ENCODE measurements at places on chromosomes 11 and 22.

GRCh38 chr11:4018641-4019040, 76.0 kb upstream of the RRM1 start:
- no peak for DNase-seq

- DNase-seq: no peak
Measured at GRCh38 chr22:32951807-32952153, 106.4 kb downstream of the SYN3 start.

GRCh38 chr11:79413268-79413667, 27.6 kb downstream of the TENM4 start:
- DNase-seq: no peak

GRCh38 chr22:20093418-20094196, 13.6 kb downstream of the DGCR8 start:
- DNase-seq: no peak

GRCh38 chr22:20863366-20863765, 4.6 kb downstream of the SNAP29 start:
- DNase-seq: peak; percentile 9

DNA sequence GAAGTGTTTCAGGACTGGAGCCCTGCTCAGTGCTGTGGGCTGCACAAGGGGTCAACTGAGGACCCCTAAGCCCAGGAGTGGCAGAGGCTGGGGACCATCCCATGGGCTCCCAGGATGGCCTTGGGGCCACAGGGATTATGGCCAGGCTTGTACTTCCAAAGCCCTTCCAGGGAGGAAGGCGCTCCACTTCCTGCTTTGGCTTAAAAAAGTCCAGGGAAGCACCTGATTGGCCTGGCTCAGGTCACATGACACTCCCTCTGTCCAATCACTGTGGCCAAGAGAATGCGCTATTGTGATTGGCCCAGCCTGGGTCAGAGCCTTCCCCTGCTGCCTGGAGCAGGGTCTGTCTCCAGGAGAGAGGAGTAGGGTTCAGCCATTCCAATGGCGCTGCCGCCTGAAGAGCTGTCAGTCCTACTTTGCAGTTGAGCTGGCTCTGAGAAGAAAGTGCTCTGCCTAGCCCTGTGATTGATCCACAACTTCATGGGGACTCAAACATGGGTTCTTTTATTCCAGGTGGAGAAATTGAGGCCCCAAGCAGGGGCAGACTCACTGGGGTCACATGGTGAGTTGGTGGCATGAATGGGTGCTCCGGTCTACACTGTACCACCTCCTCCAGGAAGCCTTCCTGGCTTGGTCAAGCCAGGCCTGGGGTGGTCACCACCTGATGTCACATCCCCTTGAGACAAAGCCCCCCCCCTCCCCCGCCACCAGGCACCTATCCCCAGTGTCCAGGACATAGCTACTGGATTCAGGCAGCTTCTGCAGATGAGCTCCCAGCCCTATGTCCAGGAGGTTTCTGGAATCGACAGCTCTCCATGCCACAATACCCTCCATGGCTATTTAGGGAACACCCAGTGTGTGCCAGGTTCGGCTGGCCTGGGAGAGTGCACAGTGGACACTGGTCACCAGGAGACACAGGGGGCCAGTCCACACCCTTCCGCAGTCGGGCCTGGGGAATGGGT, 48.2 kb downstream of the RTN4R start:
- no peak for DNase-seq

DNA sequence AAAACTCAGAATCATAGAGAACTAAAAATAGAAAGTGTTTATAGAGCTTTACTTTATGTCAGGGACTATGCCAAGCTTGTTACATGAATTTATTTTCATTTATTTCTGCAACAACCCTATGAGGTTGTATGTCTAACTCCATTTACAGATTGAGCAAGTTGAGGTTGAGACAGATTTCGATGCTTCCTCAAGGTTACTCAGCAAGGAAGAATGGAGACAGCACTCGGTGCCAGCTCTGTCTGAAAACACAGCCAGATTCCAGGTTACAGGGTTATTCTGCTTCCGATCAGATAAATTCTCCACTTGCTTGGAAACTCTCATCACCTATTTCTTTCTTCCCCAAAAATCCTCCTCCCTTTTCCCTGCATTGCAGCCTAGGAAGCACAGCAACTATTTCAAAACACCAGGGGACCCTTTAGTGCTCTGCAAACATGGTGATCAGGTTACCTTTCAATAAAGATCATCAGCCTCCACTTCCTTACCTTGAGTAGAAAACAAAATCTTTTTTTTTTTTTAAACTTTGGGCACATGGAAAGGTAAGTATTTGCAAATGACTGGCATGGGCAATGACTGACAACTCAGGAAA, 7.0 kb downstream of the MMP3 start:
- DNase-seq: no peak

- no peak for DNase-seq
Measured at GRCh38 chr11:68037411-68038225, 1.2 kb upstream of the TCIRG1 start.

DNA sequence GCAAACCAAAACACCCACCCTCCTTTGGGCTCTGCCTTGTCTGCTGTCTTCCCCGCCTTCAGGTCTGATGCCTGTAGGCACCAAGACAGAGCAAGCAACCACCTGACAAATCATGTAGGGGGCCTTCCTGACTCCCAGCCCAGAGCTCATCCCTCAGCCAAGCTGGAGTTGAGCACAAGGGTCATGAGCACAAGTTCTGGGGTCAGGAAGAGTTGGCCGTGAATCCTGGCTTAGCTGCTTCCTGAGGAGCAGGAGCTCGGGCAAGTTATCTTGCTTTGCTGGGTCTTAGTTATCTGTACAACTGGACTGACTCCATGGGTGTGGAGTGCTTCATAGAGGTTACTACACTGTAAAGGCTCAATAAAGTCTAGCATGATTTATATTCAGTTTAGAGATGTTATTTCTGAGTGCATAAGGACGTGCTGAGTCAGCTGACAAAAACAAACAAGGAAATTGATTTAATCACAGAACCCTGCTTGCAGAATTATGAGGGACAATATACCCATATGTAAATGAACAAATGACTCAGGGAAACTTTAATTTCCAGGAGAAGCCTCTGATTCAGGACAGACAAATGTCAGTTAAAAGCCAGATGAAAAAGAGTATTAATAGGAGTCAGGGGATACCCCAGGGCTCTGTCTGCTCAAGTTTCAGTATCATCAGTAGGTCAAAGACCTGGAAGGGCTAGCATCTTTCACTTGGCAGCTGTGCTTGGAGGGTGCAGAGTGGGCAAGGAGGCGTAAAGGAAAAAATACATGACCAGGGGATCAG, 15.0 kb upstream of the APOA1 start:
- no peak for DNase-seq

DNA sequence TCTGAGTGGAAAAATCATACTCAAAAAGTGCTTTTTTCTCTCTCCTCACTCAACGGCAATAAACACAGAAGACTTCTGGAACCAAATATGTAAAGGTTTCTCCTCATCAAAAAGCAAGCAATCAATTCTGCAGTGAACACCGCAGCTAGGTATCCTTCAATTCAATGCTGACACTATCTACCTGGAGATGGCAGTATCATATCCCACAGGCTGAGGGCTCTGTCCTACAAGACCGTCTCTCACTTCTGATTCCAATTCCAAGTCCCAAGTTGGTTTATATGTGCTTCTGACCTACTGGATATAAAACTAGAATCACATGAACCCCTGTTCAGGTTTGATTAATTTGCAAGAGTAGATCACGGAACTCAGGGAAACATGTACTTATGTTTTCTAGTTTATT, 59.7 kb upstream of the LUZP2 start:
- DNase-seq: no peak

DNA sequence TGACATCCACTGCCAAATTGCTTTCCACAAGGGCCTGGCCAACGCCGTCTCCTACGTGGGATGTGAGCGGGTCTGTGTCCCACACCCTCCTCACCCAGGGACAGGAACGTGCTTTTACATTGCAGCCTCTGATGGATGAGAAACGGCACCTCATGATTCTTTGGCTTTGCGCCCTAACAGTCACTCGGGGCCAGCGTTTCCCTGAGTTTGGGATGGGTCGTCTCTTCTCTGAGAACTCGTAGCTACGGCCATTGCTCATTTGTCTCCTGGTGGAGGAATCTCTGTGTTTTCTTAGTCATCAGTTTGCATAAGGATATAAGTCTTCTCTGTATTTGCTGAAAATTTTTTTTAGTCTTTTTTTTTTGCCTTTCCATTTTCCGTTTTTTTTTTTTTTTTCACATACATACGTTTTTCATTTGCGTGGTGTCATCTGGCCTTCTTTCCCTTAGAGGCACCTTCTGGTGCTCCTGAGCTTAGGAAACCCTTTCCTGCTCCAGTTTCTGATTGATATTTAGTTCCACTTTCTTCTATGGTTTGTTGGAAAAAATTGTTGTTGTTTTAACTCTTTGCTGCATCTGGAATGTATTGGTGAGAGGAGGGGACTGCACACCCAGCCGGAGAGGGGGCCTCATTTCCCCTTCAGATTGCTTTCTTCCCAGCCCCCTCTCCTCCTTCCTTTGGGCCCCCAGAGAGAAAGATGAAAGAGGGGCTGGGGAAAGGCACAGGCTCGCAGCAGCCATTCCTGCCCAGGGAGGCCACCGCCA, 12.0 kb downstream of the TNNT3 start:
- DNase-seq: peak; percentile 46

DNA sequence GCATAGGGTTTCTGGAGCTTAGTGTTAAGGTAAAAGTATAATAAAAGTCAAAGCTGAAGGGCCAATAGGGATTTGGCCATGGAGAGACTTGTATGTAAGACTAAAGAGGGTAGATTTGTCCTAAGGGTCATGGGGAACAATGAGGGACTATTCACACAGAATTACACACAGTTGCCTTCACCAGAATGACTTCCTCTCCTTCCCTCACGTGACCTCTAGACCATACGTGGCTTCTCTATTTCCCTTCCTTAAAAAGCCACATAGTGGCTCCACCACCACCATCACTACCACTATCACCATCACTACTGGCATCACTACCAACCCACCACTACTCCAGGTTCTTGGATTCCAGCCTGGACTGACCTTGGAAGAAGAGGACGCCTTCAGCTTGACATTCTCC, 2.8 kb downstream of the HPX start:
- no peak for DNase-seq

DNA sequence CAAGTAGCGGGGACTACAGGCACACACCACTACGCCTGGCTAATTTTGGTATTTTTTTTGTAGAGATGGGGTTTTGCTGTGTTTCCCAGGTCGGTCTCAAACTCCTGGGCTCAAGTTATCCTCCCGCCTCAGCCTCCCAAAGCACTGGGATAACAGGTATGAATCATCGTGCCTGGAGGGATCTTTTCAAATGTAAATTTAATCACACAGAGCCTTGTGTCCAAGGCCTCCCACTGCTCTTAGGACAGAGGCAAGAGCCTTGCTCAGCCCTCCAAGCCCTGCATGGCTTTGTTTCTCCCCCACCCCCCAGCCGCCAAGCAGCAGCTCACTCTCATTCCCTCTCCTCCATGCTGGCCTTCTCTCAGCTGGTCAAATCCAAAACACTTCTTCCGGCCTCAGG, 75.3 kb upstream of the CREB3L1 start:
- DNase-seq: no peak

DNA sequence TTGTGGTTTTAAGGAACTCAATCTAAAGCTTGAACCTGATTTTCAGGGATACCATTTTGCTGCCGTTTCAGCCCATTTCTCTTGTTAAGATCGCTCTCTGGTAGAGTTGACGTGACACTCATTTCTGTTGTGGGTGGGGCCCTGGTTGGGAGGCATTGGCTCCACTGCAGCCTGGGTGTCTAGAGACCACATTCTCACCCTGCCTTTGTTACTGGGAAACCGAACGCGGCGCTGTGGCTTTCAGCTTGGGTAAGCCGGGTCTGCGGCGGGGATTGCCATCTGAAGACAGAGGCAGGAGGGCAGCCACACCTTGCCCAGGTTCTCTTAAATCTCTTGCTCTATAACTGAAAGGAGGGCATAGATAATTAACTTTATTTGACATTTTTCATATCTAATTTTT, 3.2 kb downstream of the EHF start:
- DNase-seq: no peak

GRCh38 chr11:12687740-12688139, 13.5 kb downstream of the TEAD1 start:
- DNase-seq: no peak

Measured in hematopoietic multipotent progenitor cell (in vitro differentiated cells).